ENCODE measurements at places on chromosomes 7 and 10.
A peak's percentile ranks its signal among the peaks of the same experiment; 100 is the strongest.

- no peak for DNase-seq
Measured at GRCh38 chr7:101133621-101134398, 6.9 kb downstream of the SERPINE1 start.

DNA sequence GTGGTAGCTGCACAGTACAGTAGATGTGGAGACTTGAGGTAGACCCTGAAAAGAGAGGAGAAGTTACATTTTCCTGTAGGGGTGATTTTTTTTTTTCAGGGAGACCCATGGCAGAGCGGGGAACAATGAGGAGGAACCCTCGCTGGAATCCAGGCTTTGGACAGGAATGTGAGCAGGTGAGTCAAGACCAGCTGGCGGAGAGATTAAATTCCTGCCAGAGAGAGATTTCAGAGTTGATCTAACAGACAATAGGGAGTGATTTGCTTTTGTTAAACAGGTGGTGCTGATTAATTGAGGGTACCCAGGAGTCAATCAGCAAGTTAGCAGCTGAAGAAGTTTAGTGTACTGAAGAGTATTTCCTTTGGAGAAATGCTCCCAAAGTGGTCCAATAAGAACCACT is 41.6 kb upstream of the MINDY3 start:
- no peak for DNase-seq

DNA sequence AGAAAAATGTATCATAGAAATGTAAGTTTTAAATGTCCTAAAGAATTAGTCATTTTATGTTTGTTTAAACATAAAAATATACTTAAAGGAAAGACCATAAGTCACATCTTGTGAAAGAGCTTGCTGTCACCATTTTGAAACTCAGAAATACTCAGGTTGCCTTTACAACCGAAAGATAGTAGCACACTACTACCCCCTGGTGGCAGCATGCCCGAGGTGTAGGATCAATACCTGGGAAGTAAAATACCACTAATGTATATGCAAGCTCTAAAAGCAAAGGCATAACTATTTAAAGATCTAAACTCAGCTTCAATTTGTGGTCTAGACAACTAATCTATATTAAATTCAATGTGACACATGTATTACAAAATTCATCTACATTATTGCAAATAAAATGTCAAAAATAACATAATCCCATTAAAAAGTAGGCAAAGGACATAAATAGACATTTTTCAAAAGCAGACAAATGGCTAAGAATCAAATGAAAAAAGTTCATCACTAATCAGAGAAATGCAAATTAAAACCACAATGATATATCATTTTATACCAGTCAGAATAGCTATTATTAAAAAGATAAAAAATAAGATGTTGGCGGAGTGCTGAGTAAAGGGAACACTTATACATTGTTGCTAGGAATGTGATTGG is 47.7 kb upstream of the FGL2 start:
- peak; percentile 70 for DNase-seq

- no peak for DNase-seq
Measured at GRCh38 chr10:63273577-63273976, 140.4 kb downstream of the NRBF2 start.

DNA sequence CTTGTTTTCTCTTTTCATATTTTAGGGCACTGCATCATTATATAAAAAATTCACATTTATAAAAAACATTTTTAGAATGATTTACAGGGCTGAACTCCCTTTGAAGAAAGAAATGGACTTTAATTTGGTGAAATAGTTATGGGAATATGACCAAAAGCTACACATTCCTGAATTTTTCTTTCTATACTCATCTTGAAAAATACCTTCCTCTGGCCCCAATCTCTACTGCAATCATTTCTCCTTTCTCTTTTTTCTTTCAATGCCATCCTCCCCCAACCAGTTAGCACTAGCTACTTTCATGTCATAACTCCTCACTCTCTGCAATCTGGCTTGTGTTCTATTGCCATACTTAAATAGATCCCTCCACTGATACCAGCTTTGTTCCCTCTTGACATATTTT is 6.2 kb downstream of the WNT8B start:
- no peak for DNase-seq

GRCh38 chr10:19891429-19891828 is 75.2 kb downstream of the PLXDC2 start:
- no peak for DNase-seq

GRCh38 chr7:98420966-98421612 is 20.2 kb upstream of the BAIAP2L1 start:
- DNase-seq, result peak; percentile 55

DNA sequence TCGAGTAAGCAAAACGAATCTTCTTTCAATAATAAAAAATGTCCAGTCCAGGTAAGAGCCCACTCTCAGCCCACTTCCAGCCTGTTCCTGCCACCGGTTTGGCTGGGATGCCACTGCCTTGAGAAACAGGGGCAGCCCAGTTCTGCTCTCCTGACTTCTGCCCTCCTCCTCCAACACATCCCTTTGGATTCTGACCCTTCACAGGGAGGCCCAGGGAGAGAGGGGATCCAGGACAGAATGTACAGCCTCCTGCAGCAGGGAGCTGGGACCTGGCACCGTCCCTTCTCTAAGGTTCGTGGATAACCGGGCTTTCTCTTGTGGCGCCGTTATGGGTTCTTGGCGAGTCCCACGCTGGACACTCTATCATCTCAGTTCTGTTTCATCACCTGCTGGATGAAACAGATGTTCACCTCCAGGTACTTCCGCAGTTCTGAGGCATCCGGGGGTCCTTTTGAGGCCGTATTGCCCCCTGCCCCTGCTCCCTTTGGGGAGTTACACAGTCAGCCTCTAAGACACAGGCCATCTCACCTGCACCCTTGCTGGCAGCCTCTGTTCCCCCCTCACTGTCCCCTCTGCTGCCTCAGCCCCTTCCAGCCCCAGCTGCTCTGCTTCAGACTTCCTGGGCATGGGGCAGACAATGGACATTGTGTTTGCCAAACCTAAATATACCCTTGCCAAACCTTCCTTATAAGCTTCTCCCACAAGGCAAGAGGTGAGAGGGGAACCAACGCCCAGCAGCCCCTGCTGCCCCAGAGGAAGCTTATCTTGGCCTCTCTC is 203.8 kb upstream of the ZMIZ1 start:
- no peak for DNase-seq

GRCh38 chr10:95408983-95409873 is 118.4 kb upstream of the PDLIM1 start:
- no peak for DNase-seq

- DNase-seq, result no peak
Measured at GRCh38 chr7:79199266-79199665, 254.2 kb downstream of the MAGI2 start.

DNA sequence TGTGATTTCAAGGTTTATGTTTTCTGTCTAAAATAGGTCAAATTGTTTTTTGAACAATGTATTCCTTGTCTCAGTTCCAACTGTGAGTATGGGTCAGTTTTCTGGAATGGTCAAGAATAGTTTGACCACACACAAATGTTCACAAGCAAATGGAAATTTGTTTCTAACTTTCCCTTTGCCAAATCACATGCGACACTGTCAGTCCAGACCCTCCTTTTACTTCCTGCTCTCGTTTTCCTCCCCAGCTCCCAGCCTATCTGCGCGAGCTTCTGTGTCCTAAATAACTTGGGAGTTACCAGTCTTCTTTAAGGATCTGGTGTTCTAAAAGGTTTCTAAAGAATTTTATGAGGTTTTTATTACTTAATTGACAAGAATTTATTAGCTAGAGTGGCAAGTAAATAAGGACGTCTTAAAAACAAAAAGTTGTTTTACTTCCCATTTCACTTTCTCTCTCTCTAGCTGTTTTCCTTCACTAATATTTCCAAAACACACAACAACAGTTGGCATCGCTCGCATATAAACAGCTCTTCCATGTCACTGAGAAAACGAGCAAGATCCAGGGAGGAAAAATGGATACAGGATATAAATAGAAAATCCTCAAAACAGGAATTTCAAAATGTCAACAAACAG is 266.1 kb upstream of the KLF6 start:
- DNase-seq, result no peak

- DNase-seq, result no peak
Measured at GRCh38 chr7:107045980-107046379, 1.5 kb downstream of the PRKAR2B start.

- no peak for DNase-seq
Measured at GRCh38 chr10:29119374-29119773, 169.5 kb upstream of the LYZL1 start.

- DNase-seq, result no peak
Measured at GRCh38 chr7:158373476-158374133, 214.0 kb downstream of the PTPRN2 start.

DNA sequence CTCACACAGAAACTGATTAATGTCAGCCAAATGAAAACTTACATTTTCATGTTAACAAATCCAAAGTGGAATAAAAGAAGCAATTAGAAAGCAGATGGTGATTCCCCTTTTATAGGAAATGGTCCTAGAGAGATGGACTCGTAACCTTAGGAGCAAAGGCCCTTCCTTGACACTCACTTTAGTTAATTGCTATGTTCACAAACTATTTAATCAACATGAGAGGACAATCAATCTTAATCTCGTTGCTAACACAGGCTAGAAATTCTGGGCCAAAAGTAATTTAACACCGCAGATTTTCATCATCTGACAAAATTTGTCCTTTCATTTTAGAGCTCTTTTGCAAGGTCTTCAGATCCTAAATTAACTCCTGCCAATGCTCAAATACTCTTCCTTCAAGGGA is 64.0 kb upstream of the DNAJB12 start:
- no peak for DNase-seq

GRCh38 chr7:158362001-158362400 is 225.6 kb downstream of the PTPRN2 start:
- no peak for DNase-seq

DNA sequence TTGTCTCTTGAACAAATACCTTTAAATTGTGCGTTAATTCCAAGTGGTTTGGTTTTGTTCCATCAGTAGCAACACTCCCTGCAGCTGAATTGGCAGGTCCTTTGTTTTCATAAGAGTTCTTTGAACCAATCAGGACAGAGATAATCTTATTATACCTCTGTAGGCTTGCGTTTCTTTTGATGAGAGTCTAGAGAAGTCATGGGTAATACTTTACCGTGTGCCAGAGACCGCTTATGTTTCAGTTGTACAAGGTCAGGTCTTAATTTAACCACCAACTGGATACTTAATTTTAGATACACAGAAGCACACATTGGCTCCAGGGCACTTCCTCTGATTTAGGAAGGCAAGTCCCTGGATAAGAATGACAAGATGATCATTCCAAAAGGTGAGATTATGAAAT is at the start of gene ASB15:
Gene ASB15 (plus strand): TSS at position 292 of the 400 bp plus-strand sequence. CDS start 12,682 bp downstream, outside the sequence.
- no peak for DNase-seq

- no peak for DNase-seq
Measured at GRCh38 chr7:148474481-148475025, 116.0 kb upstream of the C7orf33 start.

GRCh38 chr7:80611353-80611752 is 27.1 kb upstream of the CD36 start:
- no peak for DNase-seq

DNA sequence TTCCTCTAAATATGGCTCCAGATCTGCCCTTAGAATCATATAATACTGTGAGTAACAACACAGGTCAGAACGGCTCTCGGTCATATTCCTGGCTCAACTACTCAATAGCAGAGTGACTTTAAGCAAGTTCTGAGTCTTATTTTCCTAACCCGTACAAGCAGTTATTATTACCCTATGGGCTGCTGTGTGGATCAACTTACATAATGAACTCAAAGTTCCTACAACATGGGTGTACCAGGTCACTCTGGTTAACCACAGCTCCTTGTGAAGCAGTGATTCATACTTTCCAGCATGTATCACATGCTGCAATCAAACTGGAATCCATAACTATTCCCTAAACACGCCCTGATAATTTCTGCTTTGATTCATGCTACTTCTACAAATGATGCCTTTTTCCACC is 107.3 kb downstream of the LRRN3 start:
- DNase-seq, result no peak

DNA sequence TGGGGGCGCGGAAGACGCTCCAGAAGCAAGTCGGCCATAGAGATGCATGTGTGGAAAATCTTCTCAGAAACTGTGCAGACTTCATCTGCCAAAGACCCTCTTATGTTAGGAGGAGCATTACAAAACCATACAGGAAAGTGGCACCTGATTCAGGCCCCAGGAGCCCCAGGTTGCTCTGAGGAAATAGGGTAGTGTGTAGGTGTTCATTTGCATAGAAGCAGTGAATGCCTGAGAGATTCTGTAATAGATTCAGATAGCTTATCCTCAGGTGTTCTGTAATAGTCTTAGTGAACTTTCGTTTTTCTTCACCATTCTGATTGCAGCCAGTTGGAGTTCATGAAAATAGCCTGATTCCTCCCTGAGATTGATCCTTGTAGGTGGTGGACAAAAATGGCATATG is 106.4 kb upstream of the GJD4 start:
- DNase-seq, result no peak

- DNase-seq, result no peak
Measured at GRCh38 chr7:16905300-16906044, 23.7 kb upstream of the AGR3 start.

DNA sequence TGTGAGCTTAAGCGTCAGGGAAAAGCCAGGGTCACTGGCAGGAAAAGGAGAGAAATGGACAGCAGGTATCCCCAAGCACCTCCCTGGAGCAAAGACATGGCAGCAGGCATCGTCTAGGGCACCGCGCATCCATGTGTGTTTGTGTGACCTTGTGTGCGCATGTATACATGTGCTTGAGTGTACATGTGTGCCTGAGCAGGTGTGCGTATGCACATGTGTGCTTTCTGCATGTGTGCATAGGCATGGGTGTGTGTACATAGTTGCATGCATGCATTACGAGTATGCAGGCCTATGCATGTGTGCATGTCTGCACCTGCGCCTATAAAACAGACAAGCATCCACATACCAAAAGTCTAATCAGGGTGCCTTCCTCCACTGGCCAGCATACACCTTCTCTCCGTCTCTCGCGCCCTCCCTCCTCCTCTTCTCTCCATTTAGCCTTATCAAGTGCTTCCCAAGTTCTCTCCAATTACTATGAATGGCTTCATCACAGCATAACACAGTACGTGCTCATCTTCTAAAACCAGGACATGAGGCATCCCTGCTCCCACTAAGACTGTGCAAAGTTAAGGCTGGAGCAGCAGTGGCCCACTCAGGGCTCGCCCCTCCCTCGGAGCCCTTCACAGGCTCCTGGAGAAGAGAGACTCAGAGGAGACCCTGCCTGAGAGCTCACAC is 30.6 kb downstream of the RASGEF1A start:
- DNase-seq, result peak; percentile 1

- no peak for DNase-seq
Measured at GRCh38 chr10:3835770-3836169, 50.8 kb upstream of the KLF6 start.

DNA sequence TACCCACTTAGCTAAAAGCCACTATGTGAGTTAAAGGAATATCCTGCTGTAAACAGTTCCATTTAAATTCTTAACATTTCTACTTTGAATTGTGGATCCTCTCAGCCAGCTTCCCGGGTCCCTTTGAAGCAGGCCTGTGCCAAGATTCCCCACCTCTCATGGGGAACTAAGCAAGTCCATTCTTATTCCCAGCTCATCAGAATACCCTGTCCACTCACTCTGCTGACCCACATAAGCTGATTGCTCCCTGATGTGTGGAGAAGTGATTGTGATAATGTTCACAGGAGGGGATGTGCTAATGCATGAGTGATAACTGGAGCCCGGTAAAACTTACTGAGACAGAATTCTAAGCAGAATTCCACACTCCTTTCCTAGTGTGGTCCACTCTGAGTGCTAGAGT is 709.7 kb downstream of the CNTNAP2 start:
- no peak for DNase-seq

- DNase-seq, result no peak
Measured at GRCh38 chr7:100693312-100694097, 545 bp downstream of the GIGYF1 start.
